ENCODE measurements at places on chromosomes 4 and X.

- no peak for DNase-seq
Measured at GRCh38 chr4:18209448-18209847, 187.9 kb upstream of the LCORL start.

- DNase-seq = no peak
Measured at GRCh38 chr4:79272126-79272525, 53.7 kb downstream of the NAA11 start.

- DNase-seq = no peak
Measured at GRCh38 chr4:94582517-94582916, 130.8 kb downstream of the PDLIM5 start.

DNA sequence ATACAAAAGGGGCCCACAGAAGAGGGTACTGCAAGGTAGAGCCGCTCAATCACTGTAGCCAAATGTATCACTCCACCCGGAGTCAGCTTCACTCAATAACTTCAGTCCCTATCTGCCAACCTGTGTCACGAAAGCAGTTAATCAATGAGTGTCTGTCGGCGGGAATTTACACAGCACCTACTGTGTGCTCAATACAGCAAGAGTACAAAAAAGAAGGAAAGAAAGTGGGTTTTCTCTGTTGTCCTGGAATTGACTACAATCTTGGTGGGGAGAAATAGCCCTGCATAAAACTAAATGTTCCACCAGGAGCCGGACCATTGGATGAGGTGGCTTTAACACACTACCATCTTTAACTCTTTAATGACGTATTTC, 780 bp upstream of the NKRF start:
- DNase-seq = peak; percentile 50

DNA sequence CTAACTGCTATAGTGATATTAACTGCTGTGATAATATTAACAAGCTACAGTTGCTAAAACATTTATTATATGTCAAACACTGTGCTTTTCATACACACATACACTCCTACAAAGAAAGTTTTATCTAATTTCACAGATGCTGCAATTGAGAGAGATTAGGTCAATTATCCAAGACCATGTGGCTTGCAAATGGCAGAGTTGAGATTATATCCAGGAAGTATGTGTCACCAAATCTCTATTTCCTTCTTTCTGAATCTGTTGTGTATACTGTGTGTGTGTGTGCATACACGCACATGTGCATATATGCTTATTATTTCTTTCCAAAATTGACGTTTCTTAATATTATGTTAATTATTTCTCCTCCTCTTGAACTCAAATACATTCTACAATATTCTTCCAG, 775.9 kb upstream of the FTHL17 start:
- DNase-seq = no peak

- peak; percentile 71 for DNase-seq
Measured at GRCh38 chrX:45850775-45851433, 650.2 kb upstream of the DIPK2B start.

- DNase-seq = no peak
Measured at GRCh38 chr4:185232370-185232769, 23.0 kb downstream of the SNX25 start.

- DNase-seq = peak; percentile 59
Measured at GRCh38 chrX:114344756-114345349, 239.0 kb upstream of the HTR2C start.

GRCh38 chrX:40945361-40945713, 139.9 kb upstream of the USP9X start:
- peak; percentile 79 for DNase-seq

DNA sequence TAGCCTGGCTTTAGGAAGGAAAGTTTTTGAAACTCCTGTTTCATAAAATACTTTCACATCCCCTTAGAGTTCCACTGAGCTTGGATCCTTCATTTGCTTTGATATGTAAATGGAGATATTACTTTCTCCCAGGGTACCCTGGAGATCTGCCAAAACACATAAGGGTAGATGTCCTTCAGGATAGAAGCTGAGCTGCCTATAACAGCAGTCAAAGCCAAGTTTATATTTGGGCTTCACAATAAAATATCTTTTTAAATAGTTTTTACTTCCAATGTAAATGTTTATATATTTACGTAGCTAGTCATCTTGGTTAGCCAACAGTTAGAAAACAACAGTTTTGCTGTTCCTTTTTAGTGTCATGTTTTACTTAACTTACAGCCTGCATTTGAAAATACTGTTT, 742.3 kb upstream of the POU3F4 start:
- peak; percentile 0 for DNase-seq

DNA sequence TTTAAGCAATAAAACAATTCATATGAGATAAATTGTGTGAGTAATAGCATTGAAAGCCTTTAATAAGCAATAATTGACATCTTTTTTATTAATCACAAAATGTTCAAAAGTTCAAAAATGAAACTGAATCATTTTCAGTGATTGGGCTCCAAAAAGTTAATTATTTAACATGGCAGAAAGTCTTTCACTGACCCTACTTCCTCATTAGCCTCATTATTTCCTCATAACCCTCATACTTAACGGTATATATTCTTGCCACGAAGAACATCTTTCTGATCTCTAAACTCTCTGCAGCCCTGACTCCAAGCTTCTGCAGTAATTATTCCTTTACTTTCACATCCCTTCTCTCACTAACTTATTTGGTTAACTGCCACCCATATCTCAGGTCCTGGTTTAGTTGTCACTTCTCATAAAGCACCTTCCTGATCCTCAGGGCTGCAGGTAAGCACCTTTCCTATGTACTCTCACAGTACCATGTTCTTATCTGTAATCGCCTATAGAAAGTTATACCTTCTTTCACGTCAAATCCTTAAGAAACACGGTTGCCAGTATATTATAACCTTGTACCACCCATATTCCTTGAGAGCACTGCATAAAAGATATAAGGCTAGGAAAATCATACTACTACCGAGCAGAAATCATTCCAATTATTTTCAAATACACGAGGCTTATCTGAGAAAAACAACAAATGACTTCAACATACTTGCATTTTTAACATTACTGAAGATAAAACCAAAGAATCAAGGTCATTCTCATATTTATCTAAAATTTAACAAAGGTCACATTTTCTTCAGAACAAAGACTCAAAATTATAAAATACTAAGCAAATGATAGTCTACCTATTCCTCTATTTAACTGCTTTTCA, 72.2 kb downstream of the PPP3CA start:
- no peak for DNase-seq

DNA sequence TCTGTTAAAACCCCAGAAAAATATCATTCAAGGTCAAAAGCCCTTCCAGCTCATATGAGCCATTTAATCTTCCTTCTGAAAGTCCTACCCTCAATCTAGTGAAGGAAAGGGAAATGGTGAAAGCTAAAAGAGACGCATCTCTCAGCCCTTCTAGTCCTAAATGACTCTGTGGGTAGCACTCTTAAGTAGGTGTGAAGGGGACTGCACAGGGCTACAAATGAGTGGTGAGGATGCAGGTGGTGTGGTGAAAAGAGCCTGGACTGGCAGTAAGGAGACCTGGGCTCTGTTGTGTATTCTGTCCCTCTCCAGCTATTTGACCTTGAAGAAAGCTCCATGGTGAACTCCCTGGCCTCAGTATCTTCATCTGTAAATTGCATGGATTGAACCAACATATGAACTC, 671.8 kb upstream of the DIPK2B start:
- no peak for DNase-seq

- DNase-seq = peak; percentile 54
Measured at GRCh38 chr4:121072224-121073003, at the start of gene NDNF. NDNF (minus strand) TSS chr4:121072535; CDS start chr4:121045837, 26,698 bp downstream.

GRCh38 chr4:139955600-139955999, 198.4 kb downstream of the MAML3 start:
- DNase-seq = peak; percentile 83

DNA sequence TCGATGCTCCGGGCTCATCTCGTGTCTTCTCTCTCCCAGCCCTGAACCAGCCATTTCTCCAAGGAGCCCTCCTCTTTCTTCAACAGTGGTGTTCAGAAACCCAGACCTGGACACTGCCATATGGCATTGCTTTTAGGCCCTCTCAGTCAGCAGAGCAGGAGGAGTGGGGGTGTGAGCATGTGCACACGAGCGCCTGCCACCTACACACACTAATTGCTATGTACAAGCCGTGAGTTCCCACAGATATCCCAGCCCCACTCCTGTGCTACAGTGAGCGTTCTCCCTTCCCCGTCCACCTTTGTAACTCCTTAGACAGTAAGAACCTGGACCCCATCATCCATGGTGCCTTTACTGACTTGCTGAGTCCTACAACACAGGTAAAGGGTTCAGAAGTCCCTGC, 53.8 kb downstream of the TNIP2 start:
- peak; percentile 36 for DNase-seq

DNA sequence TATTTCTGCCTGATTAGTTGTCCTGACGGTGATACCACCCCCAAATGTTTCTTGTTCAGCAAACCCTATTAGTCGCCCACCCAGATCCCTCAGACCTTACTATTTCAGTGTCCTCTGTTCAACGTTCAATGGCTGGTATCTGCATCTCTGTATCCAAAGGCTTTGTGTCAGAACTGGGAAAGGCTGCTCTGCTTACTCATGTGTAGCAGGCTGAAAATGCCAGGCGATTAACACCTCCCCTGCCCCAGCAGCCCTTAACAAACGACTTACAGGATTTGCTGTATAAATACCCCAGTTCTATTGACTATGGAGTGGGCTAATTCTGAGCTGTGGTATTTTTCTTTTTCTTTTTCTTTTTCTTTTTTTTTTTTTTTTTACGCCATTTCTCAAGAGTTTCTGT, 415.0 kb downstream of the ZNF674 start:
- DNase-seq = peak; percentile 77

DNA sequence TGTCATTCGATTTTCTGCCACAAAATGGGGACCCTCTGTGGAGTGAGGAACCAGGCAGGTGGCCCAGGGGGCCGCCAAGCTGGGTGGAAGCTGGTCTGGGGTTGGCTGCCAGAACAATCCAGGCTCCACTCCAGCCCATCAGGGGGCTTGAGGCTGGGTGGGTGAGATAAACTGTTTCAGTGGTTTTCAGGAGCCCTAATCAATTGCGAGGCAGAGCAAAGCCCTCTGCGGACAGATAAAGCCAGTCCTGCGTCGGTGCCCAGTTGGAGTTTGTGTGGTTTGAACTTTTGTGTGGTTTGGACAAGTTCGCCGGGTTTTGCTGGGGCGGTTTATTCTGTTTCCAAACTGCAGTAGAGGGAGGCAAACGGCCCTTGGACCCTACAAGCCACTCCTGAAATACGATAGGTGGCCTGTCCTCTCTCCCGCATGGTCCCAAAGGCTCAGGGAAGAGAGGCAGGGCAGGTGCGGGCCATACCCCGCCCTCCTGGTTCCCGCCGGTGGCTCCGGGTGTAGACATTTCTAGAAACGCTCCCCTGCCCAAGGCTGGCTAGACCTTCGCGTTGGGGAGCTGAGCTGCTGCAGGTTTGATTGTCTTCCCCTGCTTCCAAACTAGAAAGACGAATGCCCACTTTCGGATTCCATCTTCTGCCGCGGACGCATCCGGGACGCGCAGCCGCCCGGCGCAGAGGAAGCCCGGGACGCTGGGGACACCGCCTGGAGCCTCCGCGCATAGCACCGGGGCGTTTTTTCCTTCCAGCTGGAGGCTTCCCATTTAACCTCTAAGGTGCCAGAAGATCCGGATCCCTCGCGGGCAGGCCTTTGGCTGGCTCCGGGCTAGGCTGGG, 169.0 kb upstream of the BCOR start:
- peak; percentile 78 for DNase-seq

- no peak for DNase-seq
Measured at GRCh38 chrX:134315866-134316265, 78.9 kb downstream of the CCDC160 start.

DNA sequence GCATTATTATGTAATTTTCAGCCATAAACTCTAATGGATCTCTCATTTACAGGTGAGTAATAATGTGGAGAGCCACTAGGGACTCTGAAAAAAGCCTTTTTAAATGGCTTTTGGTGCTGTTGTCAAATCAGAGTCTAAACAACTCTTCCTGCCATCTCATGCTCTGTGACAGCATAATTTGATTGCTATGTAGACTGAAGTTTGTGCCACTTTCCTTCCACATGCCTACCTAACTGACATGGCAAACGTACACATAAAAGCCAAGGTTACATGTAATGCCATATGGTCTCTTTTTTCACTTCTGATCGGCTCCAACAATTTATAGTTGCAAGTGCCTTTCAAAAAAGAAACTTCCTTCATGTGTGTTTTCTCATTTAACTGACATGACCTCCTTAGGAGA, 94.3 kb downstream of the SH2D1A start:
- peak; percentile 74 for DNase-seq

GRCh38 chrX:35858361-35858760, 60.2 kb downstream of the MAGEB16 start:
- no peak for DNase-seq

DNA sequence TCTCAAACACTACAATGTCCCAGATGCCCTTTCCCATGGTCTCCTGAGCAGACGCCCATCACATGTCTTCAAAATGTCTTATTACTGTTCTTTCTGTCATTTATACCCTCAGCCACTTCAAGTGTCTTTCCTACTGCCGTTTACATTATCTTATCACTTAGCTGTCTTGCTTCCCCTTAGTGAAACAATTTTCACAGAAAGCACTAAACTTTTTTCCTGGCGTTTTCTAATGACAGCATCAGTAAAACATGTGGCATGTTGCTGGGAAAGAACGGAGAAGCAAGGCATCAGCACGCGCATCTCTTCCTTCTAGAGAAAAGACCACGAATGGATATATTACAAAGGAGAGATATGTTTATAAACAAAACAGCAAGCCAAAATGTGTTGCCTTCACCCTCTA, 189.7 kb upstream of the SLIT2 start:
- no peak for DNase-seq

DNA sequence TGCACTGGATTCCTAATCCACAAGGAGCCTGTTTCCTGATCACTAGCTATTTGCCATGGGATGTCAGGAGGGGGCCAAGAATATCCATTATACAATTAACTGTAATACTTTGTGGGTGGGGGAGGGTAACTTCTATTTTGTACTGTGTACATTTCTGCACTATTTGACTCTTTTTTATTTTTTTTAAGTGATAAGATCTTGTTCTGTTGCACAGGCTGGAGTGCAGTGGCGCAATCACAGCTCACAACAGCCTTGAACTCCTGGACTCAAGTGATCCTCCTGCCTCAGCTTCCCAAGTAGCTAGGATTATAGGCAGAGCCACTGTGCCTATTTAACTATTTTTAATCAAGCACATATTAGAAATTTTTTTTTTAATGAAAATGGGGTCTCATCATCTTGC, 134.1 kb downstream of the ELOVL6 start:
- DNase-seq = no peak

- DNase-seq = peak; percentile 37
Measured at GRCh38 chrX:12307961-12308360, 169.7 kb downstream of the FRMPD4 start.

GRCh38 chr4:128162434-128162833, 101.3 kb downstream of the LARP1B start:
- no peak for DNase-seq

- no peak for DNase-seq
Measured at GRCh38 chr4:186342582-186342981, 76.6 kb downstream of the F11 start.
